Spleen (tissue), 13 donors: ENCODE measurements at places on chromosomes 4 and X.

- H3K4me1 ChIP-seq = no peaks in the 10 kb centered on the region
- no peak for DNase-seq
Observed at GRCh38 chrX:38618180-38618579, 56.8 kb downstream of the TSPAN7 start.

- H3K27ac ChIP-seq = no peak overlapping the region
- H3K27me3 ChIP-seq = no peaks in the 10 kb centered on the region
- DNase-seq = no peak
Observed at GRCh38 chr4:71609167-71609566, 174.7 kb downstream of the GC start.

- peaks cover 7% of the 10 kb centered on the region for H3K4me1 ChIP-seq
- H3K36me3 ChIP-seq = no peaks in the 10 kb centered on the region
- H3K27me3 ChIP-seq = no peaks in the 10 kb centered on the region
- no peak for DNase-seq
- H3K27ac ChIP-seq = peak overlapping the region; percentile 19
Observed at GRCh38 chr4:76830964-76831703, 66.8 kb downstream of the SOWAHB start.

DNA sequence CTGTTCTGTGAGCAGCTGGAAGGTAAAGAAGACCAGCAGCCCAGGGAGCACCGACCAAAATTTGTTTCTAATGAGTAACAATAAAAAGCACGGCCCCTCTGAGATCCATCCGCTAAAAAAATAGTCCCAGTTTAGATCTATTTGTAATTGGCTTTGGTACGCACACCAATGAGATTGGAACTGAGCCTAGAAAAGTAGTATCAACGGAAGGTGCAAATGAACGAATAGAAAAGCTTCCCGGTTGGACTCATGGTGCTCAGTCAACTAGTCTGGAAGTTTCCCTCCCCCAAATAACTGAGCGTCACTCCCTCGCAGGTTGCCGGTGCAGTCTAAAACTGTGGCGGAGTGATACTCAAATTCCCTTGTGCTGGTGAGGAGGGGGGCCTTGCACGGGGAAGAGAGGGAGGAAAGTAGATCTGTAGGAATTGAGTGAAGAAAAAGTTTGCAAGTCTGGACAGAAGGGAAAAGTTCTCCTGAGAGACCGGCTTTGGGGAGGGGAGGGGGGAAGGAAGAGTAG lies at the start of gene COL4A5:
Gene COL4A5, plus strand, starts transcription at position 413 of the 517 bp plus-strand sequence. CDS start 288 bp downstream, outside the sequence.
- no peaks in the 10 kb centered on the region for H3K36me3 ChIP-seq
- peak within 1 kb of the TSS; percentile 41 for H3K4me3 ChIP-seq
- H3K27me3 ChIP-seq = no peaks in the 10 kb centered on the region
